NCI-H1930 (cell line): ENCODE measurements at places on chromosomes 2 and 18.

- no peak for DNase-seq
Observed at GRCh38 chr2:138950486-138950885, 170.3 kb upstream of the NXPH2 start.

DNA sequence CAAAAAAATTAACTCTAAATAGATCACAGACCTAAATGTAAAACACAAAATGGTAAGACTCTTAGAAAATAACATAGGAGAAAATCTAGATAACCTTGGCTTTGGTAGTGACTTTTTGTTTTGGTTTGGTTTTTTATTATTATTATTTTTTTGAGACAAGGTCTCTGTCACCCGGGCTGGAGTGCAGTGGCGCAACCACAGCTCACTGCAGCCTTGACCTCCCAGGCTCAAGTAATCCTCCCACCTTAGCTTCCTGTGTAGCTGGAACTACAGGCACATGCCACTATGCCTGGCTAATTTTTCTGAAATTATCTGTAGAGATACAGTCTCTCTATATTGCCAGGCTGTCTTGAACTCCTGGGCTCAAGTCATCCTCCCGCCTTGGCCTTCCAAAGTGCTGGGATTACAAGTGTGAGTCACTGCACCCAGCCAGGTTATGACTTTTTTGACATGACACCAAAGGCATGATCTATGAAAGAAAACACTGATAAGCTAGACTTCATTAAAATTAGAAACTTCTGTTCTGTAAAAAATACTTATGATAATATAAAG is 88.0 kb downstream of the HNRNPLL start:
- DNase-seq, result no peak

GRCh38 chr2:163877316-163877715 is 141.5 kb upstream of the FIGN start:
- no peak for DNase-seq

DNA sequence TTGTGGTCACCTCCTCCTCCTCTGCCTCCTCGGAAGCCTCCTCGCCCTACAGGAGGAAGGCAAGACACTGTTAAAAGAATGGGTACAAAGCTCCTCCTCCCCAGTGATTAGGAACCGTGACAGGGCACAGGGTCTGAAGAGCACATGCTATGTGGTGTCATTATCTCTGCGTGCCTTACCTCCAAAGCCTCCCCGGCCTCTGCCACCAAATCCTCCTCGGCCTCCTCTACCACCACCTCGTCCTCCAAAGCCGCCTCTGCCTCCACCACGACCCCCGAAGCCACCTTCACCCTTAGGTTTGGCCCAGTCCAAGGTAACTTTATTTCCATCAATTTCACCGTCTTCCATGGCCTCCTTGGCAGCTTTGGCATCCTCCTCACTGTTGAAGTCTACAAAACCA is 9.1 kb downstream of the NCL start:
- DNase-seq, result no peak

- no peak for DNase-seq
Observed at GRCh38 chr2:127577973-127578372, 42.5 kb downstream of the MYO7B start.
